Neuronal stem cell (in vitro differentiated cells): ENCODE measurements at places on chromosomes 1 and 21.

DNA sequence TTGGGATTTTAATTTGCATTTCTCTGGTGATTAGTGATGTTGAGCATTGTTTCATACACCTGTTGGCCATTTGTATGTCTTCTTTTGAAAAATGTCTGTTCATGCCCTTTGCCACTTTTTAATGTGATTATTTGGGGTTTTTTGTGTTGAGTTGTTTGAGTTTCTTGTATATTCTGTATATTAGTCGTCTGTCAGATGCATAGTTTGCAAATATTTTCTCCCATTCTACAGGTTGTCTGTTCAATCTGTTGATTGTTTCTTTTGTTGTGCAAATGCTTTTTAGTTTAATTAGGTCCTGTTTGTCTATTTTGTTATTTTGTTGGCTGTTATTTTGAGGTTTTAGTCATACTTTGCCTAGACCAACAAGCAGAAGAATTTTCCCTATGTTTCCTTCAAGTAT lies 164.0 kb upstream of the CXADR start:
- DNase-seq, result no peak

DNA sequence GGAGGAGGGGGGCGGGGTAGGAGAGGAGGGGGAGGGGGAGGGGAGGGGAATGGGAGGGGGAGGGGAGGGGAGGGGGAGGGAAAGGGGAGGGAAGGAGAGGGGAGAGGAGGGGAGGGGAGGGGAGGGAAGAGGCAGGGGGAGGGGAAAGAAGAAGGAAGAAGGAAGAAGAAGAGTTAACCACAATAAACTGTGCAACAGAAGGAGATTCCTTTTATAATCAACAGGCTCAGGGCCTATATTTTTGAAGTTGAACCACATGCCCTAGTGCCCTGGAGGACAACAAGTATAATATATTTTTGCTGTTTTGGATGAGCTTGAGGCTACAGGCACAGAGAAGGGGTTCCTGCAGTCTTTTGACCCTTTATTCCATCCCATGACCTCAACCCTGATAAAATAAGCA lies 228.2 kb upstream of the IRF2BP2 start:
- DNase-seq, result no peak

DNA sequence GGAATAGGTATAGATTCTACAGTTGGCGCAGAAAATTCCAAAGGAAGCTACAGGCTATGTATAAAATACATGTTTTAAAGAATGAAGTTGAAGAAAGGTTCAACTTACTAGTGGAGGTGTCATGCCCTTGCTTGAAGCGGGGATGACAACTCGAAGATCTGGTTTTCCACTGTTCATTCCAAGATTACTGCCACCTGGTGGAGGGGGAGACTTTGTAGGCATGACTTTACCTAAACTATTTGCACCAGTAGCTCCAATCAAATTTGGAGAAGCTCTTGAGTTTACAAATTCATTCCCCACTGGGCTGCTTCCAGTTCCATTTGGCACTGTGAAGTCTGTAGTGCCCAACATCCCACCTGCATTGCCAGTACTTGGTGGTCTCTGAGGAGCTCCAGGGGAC lies 81.7 kb downstream of the AXDND1 start:
- no peak for DNase-seq

GRCh38 chr1:186536273-186536890 lies 75.5 kb upstream of the PDC start:
- DNase-seq, result no peak

DNA sequence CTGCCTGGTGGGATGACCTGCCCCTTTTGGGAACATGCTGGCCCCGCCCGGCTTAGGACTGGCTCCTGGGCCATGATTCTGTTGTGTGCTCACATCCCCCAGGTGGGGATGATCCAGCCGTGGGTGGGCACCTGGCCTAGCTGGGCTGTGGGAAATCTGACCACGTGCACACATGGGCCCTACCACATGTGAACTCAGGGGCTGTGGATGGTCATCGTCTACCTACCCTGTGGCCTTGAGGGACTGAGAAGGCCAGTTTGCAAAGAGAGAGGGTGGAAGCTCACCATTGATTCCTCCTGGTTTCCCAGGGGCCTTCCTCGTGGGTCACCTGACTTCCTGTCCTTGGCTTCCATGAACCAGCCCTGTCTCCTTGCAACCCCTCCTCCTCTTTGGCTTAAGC lies 19.4 kb upstream of the PCP4 start:
- DNase-seq, result no peak

DNA sequence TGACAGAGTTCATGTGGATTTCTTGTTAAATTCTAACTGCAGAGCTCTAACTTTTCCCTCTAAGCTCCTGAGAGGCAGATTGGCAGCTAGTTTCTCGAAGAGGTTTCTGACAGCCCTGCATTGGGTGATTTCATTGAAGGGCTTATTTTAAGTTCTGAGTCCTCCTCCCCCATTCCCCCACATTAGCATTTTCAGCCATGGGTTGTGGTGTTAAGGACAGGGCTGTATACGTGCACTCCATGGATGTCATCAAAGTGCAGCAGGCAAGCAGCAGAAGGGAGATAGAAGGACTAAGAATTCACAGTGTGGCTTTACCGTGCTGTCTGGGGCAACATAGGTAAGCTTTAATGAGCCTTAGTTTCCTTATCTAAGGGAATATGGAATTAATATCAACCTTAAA lies 19.0 kb downstream of the CRYZ start:
- no peak for DNase-seq

DNA sequence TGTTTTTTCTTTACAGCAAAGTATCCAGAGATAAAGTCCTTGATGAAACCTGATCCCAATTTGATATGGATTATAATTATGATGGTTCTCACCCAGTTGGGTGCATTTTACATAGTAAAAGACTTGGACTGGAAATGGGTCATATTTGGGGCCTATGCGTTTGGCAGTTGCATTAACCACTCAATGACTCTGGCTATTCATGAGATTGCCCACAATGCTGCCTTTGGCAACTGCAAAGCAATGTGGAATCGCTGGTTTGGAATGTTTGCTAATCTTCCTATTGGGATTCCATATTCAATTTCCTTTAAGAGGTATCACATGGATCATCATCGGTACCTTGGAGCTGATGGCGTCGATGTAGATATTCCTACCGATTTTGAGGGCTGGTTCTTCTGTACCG lies 6.5 kb downstream of the DEGS1 start:
- DNase-seq, result no peak

- DNase-seq, result no peak
Measured at GRCh38 chr1:164922585-164922984, 363.6 kb downstream of the PBX1 start.

- no peak for DNase-seq
Measured at GRCh38 chr1:224407571-224408293, 26.9 kb downstream of the WDR26 start.

DNA sequence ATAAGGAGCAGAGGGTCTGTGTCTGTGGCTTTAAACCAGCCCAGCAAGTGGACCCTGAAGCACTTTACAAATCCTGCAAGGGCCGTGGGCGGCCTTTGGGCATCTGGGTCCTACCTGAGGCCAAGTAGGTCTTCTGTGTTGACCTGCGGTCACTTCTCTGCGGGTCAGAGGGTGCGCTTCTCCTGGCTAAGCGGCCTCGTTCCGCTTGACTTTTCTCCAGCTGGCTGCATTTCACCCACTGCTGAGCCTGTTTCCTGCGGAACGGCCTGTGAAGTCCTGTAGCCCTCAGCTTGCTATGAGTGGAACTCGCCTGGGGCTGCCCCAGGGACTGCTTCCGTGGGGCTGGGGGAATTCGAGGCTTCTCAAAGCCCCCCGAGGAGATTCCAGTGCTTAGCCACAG lies 43.3 kb downstream of the SLC37A1 start:
- DNase-seq, result no peak

GRCh38 chr21:43375837-43376477 lies 51.0 kb downstream of the SIK1 start:
- DNase-seq, result no peak

DNA sequence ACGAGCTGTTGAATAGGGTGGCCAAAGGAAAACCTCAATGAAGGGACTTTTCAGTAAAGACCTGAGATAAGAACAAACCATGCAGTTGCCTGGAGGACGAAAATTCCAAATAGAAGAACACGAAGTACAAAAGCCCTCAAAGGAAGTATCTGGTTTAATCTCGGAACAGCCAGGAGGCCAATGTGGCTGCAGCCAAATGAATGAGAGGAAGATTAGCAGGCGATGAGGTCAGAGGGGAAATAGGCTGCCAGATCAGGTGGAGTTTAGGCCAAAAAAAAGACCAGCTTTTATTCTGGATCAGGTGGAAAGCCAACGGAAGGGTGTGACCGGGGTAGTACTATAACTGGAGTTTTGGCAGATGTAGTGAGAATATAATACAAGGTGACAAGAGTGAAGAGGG lies 43.7 kb downstream of the SRSF11 start:
- DNase-seq, result no peak
